Right lung (tissue), 10 donors: ENCODE measurements at places on chromosomes 3 and 15. TPM values are rescaled to one million over a fixed set of nuclear protein-coding genes. Genes with fewer than 3 reads are reported as not detected.

Gene CCDC54
- 0.08 TPM for polyA plus RNA-seq

Gene STAB1
- polyA plus RNA-seq = 40.9 TPM

Gene CHRD
- 15.0 TPM for polyA plus RNA-seq

Gene U2SURP
- 192 TPM for polyA plus RNA-seq

Gene HRH1
- polyA plus RNA-seq = 3.5 TPM

Gene SHF
- polyA plus RNA-seq = 40.9 TPM

Gene BFSP2
- polyA plus RNA-seq = not detected

Gene TMEM40
- polyA plus RNA-seq = 1.1 TPM

Gene CLDN16
- polyA plus RNA-seq = 0.27 TPM

Gene SPG21
- polyA plus RNA-seq = 115 TPM

Gene VEPH1
- polyA plus RNA-seq = 40.3 TPM

Gene CRTC3
- 37.7 TPM for polyA plus RNA-seq

Gene SERPINI2
- polyA plus RNA-seq = 2.2 TPM

Gene ISLR
- 45.2 TPM for polyA plus RNA-seq

Gene LRRC31
- not detected for polyA plus RNA-seq

Gene SERINC4
- not detected for polyA plus RNA-seq

Gene IL17RD
- 9.3 TPM for polyA plus RNA-seq

Gene RPL29
- polyA plus RNA-seq = 1,885 TPM

Gene UNC45A
- 68.5 TPM for polyA plus RNA-seq

Gene BMF
- polyA plus RNA-seq = 54.0 TPM

Gene CTXN2
- polyA plus RNA-seq = not detected

Gene SYNM
- 7.2 TPM for polyA plus RNA-seq

Gene PRICKLE2
- polyA plus RNA-seq = 31.6 TPM

Gene ADCY5
- polyA plus RNA-seq = 12.1 TPM

Gene PAQR9
- polyA plus RNA-seq = not detected

Gene GABRB3
- 2.2 TPM for polyA plus RNA-seq

Gene GOLGA6L9
- 14.9 TPM for polyA plus RNA-seq

Gene P2RY13
- 0.77 TPM for polyA plus RNA-seq

Gene TMEM266
- polyA plus RNA-seq = 2.4 TPM

Gene CGNL1
- polyA plus RNA-seq = 28.7 TPM

Gene ALG1L2
- polyA plus RNA-seq = 2.5 TPM

Gene PYDC2
- polyA plus RNA-seq = not detected

Gene GOLGA6D
- polyA plus RNA-seq = 0.33 TPM

Gene STARD5
- polyA plus RNA-seq = 4.4 TPM

Gene QTRT2
- polyA plus RNA-seq = 38.4 TPM

Gene OR5H6
- not detected for polyA plus RNA-seq
